ENCODE measurements at places on chromosomes 2 and 18.

DNA sequence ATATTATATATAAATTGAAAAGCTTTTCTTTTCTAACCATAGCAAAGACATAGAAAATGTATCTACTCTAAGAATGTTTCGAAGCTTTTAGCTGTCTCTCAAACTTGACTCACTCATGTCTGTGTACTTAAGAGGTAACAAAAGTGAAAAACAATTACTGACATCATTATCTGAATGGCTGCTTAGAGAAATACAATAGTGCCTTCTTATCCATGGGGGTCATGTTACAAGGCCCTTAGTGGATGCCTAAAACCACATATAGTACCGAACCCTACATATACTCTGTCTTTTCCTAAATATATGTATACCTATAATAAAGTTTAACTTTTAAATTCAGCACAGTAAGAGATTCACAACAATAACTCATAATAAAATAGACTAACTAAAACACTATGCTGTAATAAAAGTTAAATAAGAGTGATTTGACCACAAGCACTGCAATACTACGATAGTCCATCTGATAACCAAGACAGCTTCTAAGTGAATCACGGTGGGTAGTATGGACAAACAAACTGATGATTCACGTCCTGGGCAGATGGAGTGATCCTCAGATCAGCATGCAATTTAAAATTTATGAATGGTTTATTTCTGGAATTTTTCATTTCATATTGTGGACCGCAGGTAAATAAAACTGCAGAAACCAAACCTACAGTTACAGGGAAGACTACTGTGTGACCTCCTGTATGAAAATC is 246.2 kb downstream of the XIRP2 start:
- DNase-seq, result no peak

DNA sequence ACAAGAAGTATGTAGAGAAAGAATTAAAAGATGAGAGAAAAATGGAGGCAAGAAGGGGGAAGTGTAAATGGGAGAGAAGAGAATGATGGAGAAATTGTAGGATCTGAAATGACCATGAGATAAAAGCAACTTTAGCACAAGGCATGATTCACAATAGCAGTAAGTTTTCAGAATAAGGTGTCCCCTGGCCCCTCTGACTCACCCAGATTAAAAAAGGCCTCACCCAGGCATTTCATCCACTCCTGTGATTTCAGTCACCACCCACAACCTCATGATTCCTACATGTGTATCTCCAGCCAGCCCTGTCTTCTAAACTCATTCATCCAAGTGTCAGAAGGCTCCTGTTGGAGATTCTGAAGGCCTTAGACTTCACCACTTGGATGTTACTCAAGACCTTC is 56.6 kb downstream of the SP100 start:
- DNase-seq, result peak; percentile 8

DNA sequence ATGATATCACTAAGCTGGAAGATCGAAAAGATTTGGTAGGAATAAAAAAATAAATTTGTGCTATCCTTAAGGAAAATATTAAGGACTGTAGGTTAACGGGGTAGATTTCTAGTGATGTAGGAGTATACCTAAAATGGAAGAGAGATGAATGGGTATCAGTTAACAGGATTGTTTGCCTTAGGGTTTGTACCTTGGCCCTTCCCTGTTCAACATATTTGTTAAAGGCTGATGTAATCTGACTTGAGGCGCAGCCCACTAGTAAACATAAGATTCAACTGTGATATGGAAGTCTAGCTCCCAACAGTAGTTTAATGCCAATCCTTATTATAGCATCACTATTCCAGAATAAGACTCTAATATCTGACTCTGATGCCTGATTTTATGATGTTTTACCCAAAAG is 685.2 kb downstream of the DCC start:
- DNase-seq, result no peak

GRCh38 chr2:4832642-4833041 is 859.5 kb upstream of the SOX11 start:
- no peak for DNase-seq

DNA sequence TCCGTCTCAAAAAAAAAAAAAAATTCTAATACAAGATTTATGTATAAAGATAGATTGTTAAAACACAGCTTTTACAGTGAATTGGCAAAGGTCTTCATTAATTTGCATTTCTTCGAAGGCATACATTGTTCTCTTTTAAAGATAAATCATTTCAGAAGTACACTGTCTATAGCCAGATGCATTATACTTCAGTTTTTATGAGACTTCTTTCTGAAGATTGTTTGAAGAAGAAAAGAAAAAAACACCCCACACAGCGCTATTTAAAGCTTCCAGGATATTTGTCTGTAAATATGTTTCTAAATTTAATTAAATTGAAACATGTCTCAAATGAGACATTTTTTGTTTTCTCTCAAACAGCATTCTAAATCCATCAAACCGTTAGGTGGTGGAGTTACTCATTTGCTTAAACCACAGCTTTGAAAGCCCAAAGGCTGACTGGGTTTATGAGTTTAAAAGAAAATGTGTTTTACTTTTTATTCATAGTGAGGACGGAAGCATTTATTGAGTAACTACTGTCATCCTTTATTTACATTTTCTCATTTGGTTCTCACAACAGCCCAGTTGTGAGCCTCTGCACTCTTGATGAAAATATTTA is 42.4 kb upstream of the C1GALT1C1L start:
- peak; percentile 12 for DNase-seq

DNA sequence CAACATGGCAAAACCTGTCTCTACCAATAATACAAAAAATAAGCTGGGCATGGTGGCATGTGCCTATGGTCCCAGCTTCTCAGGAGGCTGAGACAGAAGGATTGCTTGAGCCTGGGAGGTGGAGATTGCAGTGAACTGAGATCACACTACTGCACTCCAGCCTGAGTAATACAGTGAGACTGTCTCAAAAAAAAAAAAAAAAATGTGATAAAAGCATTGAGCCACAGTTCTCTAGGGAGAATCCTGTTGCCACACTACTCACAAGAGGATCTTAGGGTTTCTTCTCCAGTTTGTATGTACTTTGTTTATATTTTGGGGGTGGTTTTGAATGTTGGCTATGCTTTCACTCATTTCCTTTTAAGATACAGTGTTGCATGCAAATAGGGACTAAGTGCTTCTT is 62.0 kb downstream of the TMEM185B start:
- DNase-seq, result no peak

- no peak for DNase-seq
These were observed 3.9 kb downstream of the KCNG2 start for GRCh38 chr18:79801641-79802040.

- DNase-seq, result peak; percentile 27
These were observed 166.5 kb downstream of the RPIA start for GRCh38 chr2:88857951-88858411.

- DNase-seq, result no peak
These were observed 54.9 kb downstream of the EDAR start for GRCh38 chr2:108934151-108934550.

DNA sequence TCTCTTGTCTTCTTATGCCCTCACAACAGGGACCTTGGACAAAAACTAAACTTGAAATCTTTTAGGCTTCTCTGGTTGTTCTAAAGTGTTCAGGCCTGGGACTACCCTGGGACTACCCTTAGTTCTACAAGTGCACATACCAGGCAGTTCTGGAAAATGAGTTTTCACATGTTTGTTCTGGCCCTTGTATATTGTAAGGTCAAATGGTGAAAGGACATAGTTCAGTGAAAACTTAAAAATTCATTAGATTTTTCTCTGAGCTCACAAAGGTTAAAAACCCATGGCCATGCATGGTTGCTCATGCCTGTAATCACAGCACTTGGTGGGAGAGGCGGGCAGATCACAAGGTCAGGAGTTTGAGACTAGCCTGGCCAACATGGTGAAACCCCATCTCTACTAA is 875.5 kb upstream of the FAM98A start:
- DNase-seq, result no peak

GRCh38 chr2:124662946-124663644 is 638.0 kb downstream of the CNTNAP5 start:
- no peak for DNase-seq
